SW480 (cell line): ENCODE measurements at places on chromosomes 7 and 10.

GRCh38 chr7:95330204-95330960 is 6.0 kb upstream of the PON1 start:
- peak; percentile 16 for DNase-seq

- DNase-seq, result peak; percentile 97
These were observed 81.4 kb downstream of the VWA2 start for GRCh38 chr10:114320249-114321116.

DNA sequence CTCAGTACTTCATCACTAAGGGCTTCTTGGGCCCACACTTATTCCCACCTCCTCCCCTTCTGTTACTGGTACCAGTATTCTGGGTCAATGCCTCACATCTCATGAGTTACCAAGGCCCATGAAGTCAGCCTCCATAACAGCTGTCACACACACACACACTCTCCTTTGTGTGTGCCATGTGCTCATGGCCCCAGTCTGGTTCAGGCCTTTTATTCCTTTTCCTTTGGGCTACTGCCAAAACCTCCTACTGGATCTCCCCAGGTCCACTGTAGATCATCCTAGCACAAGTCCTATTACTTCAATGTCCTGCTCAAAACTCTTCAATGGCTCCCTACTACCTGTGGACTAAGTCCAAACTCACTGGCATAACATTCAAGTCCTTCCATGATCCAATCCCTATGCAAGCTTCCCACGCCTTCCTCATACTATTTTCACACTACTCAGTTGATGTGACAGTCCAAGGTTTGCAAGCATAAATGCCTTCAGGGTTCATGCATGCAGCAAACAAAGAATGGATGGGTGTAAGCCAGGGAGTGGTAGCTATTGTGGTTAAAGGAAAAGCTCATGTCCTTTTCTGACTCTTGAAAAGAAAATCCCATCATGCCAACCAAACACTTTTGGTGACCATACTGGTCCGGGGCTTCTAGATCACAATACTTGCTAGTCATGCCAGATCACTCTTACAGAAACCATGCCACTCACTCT is 68.1 kb downstream of the CCDC6 start:
- no peak for DNase-seq

- DNase-seq, result no peak
These were observed 64.4 kb upstream of the EBF3 start for GRCh38 chr10:130028465-130028819.

GRCh38 chr7:158142657-158143056 is 445.0 kb downstream of the PTPRN2 start:
- DNase-seq, result no peak

GRCh38 chr10:78552261-78552811 is 516.4 kb upstream of the ZMIZ1 start:
- no peak for DNase-seq

DNA sequence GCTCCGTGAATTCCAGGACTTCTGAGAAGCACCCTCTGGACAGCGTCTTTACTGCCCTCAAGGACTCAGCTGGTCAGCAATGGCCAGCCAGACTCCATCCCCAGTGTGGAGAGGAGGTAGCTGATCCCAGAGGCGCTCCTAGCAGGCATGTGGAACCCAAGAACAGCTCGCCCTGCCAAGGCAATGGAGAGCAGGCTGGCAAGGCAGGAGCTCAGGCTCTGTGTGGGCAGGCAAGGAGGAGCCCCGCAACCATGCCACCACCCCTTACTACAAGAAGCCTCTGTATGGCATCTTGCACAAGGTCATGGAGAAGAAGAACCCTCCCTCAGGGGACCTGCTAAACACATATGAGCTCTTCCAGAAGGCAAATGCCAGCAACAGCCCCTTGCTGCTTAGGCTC is 34.4 kb upstream of the SGMS1 start:
- no peak for DNase-seq

- no peak for DNase-seq
These were observed 463.6 kb downstream of the PLXNA4 start for GRCh38 chr7:132112657-132113056.

DNA sequence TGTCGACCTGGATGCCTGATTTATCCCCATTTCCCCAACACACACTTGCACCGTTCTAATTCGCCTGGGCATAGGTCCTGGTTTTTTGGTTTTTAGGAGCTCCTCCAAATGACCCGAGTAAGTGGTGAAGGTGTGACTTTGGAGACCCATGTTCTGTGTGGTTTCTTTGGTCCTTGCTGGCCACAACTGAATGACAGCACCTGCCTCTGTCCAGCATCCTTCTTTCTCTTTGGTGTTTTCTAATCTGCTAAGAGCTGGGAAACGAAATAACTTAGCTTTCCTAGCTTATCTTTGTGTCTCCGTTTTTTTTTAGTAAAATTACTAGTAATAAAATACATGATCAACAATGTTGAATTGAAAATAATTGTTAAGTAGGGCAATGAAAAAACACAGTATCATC is 120.2 kb downstream of the PRLHR start:
- no peak for DNase-seq

DNA sequence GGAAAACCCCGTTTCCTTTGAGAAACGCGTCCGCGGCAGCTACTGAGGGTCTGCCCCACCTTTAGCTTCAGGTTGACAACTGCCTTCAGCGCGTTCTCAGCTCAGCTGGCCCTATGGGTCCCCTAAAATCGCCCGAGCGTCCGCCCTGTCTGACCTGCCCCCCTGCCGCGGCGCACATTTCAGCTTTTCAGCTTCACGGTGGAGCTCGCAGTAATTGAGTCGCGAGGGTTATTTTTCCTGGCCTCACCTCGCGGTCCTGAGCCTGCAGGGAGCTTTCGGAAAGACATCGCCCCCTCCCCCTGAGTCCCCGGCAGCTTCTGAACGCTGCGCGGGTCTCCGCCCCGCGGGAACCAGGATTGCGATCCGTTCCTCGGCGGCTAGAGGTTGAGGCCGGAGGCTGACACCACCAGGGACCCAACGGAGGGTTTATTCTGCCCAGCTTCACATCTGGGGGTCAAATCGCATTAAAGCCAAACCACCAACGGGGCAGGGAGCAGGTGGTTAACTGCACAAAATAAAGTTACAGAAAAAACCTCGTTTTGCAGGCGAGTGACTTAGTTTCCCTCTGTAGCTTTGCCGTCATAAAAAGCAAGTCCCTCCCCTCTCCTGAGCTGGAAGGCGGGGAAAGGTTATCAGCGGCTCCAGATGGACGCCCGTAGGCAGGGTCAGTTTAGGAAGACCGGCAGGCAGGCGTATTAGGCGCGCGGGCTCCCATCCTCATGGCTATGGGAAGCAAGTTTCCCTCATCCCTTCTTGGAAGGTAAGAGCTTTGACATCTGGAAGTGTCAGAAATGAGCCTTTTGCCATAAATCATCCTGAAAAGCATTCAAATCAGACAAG is 11.0 kb downstream of the TWIST1 start:
- no peak for DNase-seq

DNA sequence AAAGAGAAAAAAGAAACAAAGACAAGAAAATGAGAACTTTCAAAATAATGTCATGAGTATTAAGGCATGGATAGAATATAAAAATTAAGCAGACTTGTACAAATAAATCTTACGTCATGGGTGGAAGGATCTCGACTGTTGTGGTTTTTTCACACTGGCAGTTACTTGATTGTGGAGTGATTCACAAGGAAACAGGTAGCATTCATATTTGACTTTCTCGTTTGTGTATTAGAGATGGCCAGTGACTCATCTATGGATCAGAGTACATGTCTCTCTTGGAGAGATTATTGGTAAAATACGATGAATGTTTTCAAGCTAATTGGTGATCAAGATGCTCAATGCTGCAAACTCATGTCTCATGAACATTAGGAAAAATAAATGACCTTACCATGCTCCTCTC is 564.3 kb downstream of the GATA3 start:
- DNase-seq, result peak; percentile 50

DNA sequence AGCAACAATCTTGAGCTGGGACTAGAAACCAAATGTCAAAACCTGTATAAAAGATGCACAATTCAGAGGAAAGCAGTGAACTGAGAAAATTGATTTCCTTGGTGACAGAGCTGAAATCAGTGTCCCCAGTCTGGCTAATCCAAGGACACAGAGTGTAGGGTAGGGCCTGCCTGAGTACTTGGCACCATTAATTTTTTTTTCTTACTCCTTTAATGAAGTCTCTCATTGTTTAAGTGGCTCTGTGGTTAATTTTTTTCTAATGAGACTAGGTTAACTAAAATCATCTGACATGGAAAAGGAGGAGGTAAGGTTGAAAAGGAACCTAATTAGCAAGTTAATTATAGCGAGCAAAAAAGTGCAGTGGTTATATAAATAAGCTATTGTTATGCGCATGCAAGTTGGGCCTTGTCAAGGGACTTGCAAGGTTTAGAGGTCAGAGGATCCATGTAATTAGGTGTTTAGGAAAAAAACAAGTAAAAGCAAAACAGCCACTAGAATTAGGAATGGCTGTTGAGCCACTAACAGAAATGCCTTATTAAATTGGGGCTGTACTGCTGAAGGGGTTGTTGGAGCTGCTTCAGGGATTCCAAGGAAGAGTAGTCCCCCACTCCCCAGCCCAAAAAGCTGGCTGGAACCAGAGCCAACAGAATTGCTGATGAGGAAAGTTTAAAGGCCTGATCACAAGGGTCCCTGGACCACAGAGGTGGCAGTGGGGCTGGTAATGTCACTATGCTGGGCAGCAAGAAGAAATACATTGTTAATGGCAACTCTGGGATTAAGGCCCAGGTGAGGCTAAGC is 58.9 kb upstream of the STRIP2 start:
- no peak for DNase-seq

- no peak for DNase-seq
These were observed 34.1 kb downstream of the NOC3L start for GRCh38 chr10:94328613-94329012.

- DNase-seq, result no peak
These were observed 499.3 kb downstream of the GLRX3 start for GRCh38 chr10:130635528-130635927.

- no peak for DNase-seq
These were observed 51.9 kb upstream of the GNAT3 start for GRCh38 chr7:80563561-80564327.

DNA sequence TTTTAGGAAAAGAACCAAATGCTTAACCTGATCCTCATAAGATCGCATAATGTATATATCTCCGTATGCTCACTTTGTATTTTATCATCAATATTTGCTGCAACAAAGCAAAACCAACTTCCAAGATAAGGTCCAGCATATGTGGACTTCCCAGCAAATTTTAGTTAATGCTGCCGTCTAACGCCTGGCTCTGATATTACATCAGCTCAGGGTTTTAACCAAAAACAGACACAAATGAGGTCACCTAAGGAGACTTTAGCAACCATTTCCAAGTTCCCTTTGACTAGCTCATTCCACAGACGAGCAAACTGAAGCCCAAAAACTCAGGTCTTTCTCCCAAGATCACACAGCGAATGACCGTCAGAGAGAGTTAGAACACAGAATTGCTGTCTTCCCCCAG is 59.4 kb upstream of the UCN3 start:
- no peak for DNase-seq

GRCh38 chr10:125190946-125191345 is 30.6 kb upstream of the CTBP2 start:
- no peak for DNase-seq

- DNase-seq, result no peak
These were observed 79.7 kb downstream of the GLRX3 start for GRCh38 chr10:130215931-130216231.

GRCh38 chr10:79409726-79410085 is 35.7 kb downstream of the ZCCHC24 start:
- DNase-seq, result no peak

- DNase-seq, result peak; percentile 55
These were observed 10.9 kb downstream of the NPFFR1 start for GRCh38 chr10:70272925-70273316.

DNA sequence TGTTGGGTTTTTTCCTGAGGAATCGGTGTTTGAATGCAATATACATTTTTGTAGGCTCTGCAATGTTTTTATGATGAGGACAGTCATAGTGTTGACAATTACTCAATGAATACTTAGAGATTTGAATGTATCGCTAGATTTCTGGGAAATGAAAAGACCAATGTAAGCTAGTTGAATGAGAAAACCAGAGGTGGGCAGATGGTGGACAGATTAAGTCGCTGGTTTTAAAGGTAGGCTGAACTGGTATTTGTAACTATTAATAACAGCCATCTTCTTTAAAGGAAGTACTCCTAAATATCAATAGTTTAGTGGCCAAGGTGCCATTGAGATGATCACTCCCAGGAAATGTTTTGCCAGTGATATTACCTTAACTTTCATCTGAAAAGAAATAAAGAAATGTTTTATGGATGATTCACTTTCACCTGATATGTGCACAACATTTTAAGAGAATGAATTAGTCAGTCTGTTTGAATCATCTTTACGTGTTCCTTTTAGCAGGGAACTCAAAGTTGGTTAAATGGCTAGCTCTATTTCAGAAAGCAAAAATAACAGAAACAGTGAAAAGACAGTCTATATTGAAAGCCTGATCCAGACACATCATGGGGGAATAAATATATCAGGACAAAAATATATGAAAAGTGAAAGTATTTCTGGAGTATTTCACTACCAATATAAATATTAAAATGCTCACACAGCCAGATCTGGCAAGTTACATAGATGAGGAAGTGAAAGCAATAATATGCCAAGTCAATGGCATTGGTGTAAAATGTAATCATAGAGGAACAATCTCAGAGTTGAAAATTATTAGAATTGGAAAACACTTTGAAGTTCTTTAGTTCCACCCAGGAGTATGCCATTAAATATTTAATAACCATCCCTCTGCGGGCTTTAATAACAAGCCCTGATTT is 20.7 kb downstream of the MET start:
- peak; percentile 43 for DNase-seq
